Cortex of kidney (tissue), 1 donor: ENCODE measurements at places on chromosomes 5 and 9.

DNA sequence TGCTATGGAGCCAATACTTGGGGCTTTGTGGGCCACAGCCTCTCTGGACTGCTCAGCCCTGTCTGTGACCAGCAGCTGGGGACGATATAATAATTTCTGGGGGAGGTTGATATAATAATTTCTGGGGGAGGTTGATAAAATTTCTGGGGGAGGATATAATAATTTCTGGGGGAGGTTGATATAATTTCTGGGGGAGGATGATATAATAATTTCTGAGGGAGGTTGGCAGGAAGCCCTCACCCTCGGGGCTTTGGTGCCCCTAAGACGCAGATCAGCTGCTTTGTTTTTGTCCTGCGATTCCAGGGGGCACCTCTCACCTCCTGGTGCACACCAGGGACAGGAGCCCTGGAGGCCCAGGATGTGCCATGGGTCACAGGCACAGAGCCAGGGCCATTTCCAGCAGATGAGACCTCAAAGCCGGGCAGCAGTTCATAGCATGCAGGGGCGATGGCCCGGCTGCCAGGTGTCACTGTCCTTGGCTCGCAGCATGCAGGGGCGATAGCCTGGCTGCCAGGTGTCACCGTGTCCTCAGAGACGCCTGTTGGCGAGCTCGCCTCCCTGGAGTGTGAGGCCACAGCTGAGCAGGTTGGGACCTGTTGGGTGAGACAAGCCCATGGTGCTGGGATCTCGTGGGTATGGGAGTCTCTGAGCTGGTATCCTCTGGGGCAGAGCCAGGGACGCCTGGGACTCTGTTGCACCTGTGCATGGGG is 3.8 kb upstream of the TOR4A start:
- no peak for DNase-seq

DNA sequence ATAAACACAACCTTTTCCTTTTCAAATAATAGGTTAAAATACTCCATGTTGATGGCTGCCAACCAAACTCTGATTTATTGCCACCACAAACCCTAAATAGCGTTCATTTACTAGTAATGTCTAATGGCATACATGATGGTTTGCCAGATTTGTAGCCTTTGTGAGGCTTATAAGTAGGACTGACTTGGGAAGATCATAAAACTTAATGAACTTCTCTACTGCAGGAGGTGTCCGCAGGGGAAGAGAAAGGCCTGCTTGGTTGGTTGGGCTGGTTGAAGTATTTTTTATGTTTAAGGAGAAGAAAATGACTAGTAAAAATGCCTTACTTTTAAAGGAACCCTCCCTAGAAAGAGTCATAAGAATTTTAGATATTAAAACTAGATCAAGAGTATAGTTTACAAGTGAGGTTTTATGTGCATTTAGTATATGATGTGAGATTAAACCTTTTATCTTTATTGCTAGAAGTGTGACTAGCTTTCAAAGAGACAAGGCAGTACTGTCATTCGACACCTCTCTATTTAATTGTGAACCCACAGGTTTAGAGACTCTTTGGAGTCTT is 5.0 kb downstream of the PBX3 start:
- no peak for DNase-seq

GRCh38 chr9:92360083-92360482 is 34.3 kb downstream of the CENPP start:
- no peak for DNase-seq

DNA sequence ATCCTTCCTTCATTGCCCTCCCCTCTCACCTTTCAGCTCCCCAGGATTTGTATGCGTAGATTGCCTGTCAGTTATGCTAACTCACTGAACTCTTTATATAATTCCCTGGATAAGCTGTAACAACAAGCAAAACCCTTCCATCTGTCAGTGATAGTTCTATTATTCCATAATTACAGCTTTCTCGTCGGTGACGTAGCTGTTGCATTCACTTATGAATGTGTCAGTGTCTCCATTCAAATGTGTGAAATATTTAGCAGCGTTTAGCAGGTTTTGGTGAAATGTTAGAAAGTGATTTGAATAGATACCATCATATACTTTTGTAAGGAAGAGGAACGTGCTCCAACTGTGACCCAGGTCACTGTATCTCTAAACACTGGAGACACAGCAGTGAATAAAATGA is 45.2 kb downstream of the PIP5K1B start:
- no peak for DNase-seq

DNA sequence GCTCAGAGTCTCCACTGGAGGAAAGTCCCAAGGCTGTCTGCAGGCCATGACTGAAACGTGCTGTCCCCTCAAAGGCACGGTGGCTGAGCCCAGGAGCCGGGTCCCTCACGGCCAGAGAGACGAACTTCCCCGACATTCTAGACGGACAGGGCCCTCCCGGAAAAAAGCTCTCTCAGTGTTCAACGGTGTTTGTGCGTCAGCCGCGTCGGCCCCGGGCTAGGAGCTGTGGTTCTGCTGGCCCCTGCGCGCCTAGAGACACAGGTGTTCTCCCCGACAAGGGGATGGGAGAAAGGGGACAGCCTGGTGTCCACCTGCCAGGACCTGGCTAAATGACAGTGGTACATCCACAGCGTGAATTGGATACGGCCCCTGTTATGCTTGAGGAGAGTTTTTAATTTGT is 5.8 kb upstream of the GPSM1 start:
- DNase-seq, result no peak

- DNase-seq, result no peak
Observed at GRCh38 chr5:74131250-74131649, 505.3 kb downstream of the ARHGEF28 start.

DNA sequence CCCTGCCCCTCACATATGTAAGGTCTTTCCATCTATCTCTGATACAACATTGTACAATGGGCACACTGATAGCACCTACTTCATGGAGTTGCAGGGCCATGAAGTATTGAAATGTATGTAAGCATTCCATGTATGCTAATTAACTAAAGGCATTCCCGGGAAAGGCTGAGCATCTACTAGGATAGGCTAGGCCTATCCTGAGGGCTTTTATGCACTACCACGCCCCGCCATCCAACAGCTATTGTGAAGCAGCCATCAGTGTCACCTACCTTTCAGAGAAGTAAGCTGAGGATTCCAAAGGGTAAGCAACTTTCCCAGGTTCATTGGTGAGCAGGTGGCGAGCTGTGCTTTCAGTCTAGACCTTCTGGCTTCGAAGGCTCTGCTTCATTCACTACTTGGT is 47.6 kb downstream of the NSG2 start:
- DNase-seq, result no peak

- no peak for DNase-seq
Observed at GRCh38 chr5:62486672-62487071, 74.1 kb downstream of the IPO11 start.

- no peak for DNase-seq
Observed at GRCh38 chr5:80516826-80517225, 28.9 kb downstream of the FAM151B start.

GRCh38 chr9:4955836-4956235 is 29.2 kb upstream of the JAK2 start:
- DNase-seq, result no peak

GRCh38 chr9:127931092-127931881 is 710 bp upstream of the PIP5KL1 start:
- no peak for DNase-seq
